ENCODE measurements at places on chromosomes 12 and 14.

DNA sequence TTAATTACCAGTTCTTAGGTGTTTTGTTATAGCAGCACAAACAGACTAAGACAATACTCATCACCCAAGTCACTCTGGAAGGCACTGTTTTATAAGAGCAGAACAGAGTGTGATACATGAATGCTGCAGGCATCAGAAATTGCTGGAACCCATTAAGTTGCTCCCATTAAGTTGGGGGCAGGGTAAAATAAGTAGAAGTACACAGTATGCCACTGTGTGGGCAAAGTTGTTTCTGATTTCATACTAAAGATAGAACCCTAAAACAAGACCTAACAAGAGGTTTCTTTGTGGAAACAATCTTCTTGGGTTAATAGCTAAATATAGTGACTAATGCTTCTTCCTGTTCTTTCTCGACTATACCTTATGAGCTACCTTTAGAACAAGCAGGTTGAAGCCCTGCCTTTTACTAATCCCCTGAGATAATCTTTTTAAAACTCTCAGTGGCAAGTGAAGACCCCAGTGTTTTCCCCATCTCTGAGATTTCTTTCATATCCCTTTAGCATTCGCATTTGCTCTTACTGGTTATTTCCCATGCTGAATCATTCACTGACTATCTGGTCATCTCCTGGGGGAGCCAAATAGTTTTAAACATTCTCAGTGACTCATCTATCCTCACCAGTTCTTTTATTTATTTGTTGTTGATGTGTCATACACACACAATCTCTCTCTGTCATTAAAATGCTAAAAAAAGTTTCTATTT, 52.3 kb downstream of the SOCS2 start:
- DNase-seq = no peak

DNA sequence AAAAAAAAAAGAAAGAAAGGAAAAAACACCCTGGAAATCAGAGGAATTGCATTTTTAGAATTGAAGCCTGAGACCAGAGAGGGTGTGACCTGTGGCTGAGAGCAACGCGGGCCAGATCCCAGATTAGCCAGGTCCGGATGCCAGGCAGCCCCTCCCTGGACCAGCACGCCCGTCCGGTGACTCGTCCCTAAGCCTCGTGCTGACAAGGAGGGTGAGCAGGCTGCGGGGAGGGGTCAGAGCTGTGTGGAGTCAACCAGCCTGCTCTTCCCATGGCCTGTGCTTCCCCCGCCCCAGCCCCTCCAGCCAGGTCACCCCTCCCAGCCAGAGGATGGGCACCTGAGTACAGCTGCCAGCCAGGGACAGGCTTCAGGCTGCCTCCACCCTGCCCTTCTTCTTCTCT, 4.2 kb upstream of the KLC1 start:
- DNase-seq = no peak

GRCh38 chr14:56115976-56116893, 2.0 kb upstream of the PELI2 start:
- DNase-seq = no peak

DNA sequence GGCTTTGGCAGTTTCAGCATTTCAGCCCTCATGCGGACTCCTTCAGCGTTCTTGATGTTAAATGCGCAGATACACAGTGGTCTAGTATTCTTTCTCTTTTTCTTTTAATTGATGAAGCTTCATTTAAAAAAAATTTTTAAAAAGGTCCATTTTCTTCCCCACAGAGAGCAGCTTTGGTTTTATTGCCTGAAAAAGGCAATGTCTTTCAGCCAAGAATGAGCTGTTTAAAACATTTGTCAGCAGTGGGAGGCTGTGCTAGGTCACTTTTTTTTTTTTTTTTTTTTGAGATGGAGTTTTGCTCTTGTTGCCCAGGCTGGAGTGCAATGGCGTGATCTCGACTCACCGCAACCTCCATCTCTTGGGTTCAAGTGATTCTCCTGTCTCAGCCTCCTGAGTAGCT, 13.5 kb downstream of the KMT5A start:
- DNase-seq = no peak

DNA sequence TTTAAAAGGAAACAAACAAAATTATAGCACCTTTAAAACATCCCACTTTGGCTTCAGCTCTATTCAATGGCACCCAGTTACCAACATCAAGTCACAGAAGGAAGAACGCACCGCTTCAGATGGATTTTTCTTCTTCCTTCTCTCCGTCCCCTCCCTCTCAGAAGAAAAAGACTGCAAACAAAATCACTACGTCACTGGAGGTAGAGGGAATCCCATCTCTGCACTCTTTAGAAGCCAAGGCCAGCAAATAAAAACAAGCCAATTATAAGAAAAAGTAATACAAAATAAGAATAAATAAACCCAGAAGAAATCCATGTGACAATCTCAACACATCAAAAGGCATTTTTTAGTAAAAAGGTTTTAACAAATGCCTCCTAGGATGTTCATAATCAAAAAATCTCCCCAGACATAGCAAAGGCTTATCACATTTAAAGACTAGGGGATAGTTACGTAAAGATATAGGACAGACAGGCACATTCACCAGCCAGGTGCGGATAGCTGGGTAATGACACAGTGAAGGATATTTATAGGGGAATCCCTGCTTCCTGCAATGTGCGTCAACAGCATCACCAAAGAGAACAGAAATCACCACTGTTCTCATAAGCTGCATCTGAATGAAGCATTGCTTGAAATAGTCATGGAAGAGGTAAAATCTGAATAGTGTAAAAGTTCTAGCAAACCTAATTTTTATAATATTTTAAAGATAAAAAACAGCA, 89.4 kb downstream of the R3HDM2 start:
- DNase-seq = no peak

- no peak for DNase-seq
Observed at GRCh38 chr12:22283508-22283907, 51.0 kb downstream of the ST8SIA1 start.

GRCh38 chr12:122096591-122097149, 18.1 kb downstream of the MLXIP start:
- DNase-seq = no peak

- no peak for DNase-seq
Observed at GRCh38 chr12:32509328-32510091, 110.2 kb downstream of the FGD4 start.

- DNase-seq = no peak
Observed at GRCh38 chr14:22668863-22669262, 24.7 kb upstream of the OR6J1 start.

- no peak for DNase-seq
Observed at GRCh38 chr12:90010089-90010488, 301.5 kb upstream of the ATP2B1 start.

DNA sequence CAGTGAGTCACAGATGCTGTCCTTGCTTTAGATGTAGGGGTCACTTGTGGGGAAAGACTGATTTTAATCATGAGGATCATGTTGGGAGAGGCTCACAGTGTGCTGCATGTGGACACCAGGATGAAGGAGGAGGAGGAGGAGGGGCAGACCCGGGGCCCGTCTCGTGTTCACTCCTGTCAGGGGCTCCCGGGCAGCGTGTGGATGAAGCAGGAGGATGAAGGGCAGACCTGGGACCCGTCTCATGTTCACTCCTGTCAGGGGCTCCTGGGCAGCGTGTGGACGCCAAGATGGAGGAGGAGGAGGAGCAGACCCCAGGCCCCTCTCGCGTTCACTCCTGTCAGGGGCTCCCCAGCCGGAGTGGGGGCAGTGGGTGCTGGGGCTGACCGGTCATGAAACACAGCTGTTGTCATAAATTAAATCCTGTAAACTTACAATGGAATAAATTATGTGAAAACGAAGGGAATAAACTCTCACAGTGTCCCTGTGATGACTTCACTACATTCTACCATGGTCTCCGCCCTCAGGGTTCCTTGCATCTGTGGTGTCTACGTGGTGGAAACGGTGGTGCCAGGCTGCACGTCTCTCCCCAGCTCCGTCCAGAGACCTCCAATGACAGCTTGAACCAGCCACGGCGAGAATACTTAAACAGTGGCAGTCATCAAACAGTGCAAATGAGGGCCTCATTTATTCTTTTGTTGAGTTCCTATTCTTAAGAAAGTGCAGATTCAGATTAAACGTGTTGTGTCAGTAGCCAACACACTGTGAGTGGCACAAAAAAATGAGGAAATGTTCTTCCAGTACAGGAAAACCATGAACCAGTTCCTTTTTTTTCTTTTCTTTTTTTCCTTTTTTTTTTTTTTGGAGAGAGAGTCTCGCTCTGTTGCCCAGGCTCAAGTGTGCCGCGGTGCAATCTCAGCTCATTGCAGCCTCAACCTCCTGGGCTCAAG, 37.7 kb upstream of the SFSWAP start:
- DNase-seq = no peak

DNA sequence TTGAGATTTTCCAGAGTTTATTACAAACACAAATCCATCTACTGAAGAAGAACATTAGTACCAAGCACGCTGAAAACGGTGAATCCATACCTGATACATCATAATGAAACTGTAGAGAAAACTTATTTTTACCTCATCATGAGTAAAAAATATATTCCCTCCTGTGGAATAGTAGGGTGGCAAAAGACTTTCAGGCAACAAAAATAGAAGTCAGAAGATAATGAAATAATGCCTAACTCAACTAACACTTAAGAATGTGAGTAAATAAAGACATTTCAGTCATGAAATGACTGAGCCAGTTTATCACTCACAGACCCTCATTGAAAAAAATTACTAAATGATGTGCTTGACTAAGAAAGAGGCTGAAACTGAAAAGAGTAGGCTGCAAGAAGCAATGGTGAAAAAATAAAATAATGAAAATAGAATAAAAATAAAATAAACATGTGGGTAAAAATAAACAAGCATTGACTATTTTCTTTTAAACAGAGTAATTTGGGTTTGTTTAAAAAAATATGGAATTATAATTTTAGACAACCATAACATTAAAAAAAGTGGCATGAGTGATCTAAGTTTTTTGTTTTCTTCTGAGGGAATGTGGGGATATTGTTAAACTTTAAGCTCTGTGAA, 148.6 kb downstream of the ASCL1 start:
- DNase-seq = no peak

DNA sequence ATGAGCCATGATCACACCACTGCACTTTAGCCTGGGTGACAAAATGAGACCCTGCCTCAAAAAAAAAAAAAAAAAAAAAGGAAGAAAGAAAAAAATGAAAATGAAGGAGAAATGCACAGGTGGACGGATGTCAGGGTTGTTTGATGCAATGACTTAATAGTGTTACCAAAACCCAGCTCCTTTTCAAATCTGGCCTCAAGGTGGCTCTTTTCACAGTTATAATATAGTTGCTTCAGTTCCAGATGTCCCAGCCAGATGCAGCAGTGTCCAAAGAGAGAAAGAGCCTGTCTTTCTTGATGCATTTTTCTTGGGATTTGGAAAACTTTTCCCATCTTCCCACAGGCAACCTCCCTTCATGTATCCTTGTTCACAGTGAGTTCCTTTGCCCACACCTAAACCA, 36.5 kb downstream of the KCNMB4 start:
- no peak for DNase-seq

DNA sequence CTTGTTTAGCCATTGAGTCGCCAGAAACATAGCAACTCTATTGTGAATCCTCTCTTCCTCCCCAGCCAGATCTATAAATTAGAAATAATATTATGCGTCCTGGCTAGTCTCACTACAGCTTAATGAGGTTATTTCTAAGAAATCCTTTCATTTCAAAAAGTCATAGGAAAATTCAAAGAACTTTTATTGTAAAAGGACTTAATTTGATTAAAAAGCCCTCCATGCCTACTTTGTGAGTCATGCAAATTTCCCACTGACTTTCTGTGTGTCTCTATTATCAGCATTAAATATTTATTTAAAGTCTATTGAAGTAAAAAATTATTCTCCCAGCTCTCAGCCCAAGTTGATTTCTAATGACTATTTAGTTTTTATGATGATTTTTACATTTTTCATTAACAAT, 160.7 kb downstream of the PHLDA1 start:
- no peak for DNase-seq

- DNase-seq = no peak
Observed at GRCh38 chr14:72000907-72001306, 68.7 kb downstream of the RGS6 start.

- no peak for DNase-seq
Observed at GRCh38 chr12:6058481-6059161, 65.8 kb downstream of the VWF start.

DNA sequence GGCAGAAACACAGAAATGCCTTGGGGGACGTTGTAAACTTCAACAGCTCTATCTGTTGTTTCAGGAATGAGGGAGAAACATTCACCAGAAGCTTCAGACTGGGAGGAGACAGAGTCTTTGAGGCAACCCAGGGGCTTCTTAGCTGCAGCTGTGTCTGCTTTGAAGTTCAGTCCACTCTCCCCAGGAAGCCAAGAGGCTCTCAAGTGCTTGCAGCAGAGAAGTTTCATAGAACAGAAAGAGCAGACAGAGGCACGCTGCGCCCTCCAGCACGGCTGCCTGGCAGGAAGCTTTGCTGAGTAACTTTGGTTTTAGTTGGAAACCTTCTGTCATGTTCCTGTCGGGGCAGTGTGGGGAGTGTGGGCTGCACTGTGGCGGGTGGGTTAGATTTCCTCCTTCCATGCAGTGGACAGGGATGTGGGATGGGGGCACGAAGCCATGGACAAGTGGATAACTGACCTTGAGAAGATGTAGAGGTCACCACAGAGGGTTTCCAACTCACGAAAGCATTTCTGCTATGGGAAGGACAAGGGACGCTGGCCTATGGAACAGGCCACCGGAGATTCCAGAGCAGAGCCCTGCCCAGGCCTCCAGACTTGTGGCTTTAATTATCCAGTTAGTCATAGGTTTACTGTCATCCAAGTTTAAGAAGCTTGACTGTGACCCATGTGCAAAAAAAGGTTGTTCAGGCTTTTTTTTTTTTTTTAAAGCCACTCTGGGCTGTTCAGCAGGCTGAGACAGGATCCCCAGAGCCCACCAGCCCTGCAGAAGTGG, 107.7 kb downstream of the ARF6 start:
- peak; percentile 51 for DNase-seq

DNA sequence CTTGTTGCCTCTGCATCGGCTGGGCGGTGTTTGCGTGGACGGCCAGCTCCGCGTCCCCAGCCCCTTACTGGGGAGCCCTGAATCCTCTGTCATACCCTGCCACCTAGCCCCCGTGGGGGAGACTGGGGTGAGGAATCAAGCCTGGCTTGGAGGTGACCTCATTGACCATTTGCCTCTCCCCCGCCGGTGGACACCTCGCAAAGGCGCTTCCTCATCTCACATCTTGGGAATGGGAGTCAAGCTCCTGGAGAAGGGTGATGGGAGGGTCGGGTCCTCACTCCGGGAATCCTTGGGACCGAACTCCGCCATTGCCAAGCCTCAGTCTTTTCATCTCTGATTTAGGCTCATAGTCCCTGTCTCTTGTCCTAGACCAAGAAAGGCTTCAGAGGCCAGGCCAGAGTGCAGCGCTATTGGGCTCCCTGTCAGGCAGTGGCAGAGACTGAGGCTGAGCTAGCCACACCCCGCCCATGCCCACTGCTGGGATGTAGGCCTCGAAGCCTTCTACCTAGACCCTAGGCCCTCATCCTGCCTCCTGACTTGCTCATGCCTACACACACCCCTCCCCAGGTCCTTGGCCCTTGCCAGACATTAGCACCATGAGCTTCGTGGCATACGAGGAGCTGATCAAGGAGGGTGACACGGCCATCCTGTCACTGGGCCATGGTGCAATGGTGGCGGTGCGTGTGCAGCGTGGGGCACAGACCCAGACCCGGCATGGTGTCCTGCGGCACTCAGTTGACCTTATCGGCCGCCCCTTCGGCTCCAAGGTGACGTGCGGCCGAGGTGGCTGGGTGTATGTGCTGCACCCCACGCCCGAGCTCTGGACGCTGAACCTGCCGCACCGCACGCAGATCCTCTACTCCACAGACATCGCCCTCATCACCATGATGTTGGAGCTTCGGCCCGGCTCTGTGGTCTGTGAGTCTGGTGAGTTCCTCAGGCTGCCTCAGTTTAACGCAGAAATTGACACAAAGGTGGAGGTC, 678 bp downstream of the TRMT61A start:
- DNase-seq = no peak

- DNase-seq = no peak
Observed at GRCh38 chr14:51092965-51093364, 1.9 kb downstream of the TRIM9 start.

GRCh38 chr12:55019784-55020183, at the start of gene NEUROD4:
TSS of gene NEUROD4 (plus strand) at chr12:55019974. CDS start at chr12:55026440, 6,466 bp downstream.
- DNase-seq = no peak

Data from stimulated activated CD8-positive, alpha-beta memory T cell treated with anti-CD3 and anti-CD28 coated beads, Interleukin-7, amount 100 ng/mL, for 1 hour (primary cell).